NCI-H524 treated with DMSO at 0.1 percent for 48 hours (cell line): ENCODE measurements at places on chromosomes 5 and 9.

DNA sequence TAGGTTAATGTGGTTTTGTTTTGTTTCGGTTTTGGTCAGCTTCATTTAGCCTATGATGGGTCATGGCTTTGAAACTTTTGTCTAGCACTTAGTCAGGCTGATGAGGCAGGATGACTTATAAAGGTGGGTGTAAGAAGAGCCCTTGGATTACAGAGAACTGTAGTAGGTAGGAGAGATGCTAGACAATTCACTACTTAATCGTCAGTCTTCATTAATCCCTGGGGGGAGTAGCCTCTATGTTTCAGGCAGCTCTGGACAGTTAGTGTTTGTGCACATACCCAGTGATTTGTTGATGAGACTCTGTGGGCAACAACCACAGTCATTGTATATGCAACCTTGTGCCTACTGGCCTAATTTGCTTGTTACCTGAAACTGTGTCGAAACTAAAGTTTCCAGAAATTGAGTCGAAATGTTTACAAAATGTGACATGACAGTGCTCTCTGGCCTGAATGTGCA is 113.3 kb downstream of the MTREX start:
- no peak for DNase-seq

- DNase-seq = no peak
Observed at GRCh38 chr5:173567548-173567947, 48.9 kb downstream of the BOD1 start.

GRCh38 chr9:115411516-115411915 is 293.6 kb upstream of the TNC start:
- DNase-seq = no peak

- no peak for DNase-seq
Observed at GRCh38 chr9:123456011-123456410, 100.0 kb downstream of the CRB2 start.

GRCh38 chr5:2756211-2757152 is 5.0 kb upstream of the IRX2 start:
- DNase-seq = peak; percentile 44

- peak; percentile 81 for DNase-seq
Observed at GRCh38 chr5:158246661-158247060, 387.7 kb upstream of the CLINT1 start.

DNA sequence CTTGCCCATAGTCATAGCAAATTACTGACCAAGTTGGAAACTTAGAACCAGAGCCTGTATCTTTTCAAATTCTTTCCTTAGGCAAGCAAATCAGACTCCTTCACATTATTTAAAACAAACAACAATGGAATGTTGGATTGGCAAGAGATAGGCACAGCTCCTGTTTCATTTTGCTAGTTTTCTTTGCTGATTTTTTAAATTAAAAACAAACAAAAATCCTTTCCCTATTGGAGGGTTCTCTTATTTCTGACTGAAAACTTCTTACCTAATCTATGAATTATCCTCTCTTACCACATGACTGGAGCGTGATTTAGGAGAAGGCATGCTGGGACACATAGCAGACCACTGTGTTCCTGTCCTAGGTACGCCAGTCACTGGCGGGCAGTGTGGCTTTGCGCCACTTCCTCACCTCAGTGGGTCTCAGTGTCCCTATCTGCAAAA is 63.0 kb downstream of the TTC39B start:
- DNase-seq = no peak

DNA sequence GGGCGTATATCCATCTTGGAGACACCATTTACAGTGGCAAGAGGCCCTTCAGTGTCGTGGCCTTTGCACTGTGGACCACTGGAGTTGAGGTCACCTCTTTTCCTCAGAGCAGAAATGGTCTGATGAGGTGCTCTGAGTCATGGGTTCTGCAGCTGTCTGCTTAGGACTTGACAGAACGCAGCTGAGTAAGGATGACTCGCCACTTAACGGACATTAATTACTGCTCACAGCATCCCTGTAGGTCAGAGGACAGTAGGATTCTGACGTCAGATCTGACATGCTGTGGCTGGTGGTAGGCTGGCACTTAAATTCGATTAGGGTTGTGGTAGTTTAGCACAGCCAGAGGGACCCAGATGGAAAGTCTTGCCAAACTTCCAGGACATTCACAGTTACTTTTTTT is 479.4 kb downstream of the DMAC1 start:
- peak; percentile 37 for DNase-seq

DNA sequence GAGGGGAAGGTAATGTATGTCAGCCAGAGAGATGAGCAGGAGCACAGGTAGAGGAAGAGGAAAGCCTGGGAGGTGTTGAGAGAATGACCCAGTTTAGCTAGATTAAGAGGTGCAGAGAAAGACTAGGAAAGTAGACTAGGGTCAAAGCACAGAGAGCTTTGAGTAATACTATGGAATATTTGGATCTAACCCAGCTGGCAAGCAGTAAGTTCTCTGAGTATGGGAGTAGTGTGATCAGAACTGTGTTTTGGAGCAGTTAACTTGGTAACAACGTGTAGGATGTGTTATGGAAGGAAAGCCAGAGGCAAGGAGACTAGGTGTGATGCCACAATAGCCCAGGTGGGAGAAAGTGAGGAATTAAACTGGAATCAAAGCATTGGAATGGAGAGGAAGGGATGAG is 84.9 kb upstream of the PTGER4 start:
- no peak for DNase-seq

- DNase-seq = no peak
Observed at GRCh38 chr9:40909821-40910220, 218.7 kb downstream of the FOXD4L6 start.

DNA sequence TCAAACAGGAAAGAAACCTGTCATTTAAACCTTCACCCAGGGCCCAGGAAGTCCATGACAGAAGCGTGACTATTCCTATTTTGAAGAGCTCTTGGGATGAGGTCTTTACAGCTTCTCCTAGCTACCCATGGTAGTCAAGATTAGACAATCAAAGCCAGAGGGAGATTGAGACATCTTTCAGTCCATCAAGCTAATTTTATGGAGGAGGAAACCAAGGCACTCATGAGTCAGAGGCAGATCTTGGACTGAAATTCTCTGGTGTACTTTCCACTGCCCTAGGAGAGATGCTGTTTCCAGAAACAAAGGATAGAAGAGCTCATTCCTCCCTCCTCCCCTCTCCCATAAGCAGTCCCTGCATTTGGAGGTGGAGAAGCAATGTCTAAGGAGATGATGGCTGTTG is 9.2 kb downstream of the TNFSF8 start:
- DNase-seq = no peak

DNA sequence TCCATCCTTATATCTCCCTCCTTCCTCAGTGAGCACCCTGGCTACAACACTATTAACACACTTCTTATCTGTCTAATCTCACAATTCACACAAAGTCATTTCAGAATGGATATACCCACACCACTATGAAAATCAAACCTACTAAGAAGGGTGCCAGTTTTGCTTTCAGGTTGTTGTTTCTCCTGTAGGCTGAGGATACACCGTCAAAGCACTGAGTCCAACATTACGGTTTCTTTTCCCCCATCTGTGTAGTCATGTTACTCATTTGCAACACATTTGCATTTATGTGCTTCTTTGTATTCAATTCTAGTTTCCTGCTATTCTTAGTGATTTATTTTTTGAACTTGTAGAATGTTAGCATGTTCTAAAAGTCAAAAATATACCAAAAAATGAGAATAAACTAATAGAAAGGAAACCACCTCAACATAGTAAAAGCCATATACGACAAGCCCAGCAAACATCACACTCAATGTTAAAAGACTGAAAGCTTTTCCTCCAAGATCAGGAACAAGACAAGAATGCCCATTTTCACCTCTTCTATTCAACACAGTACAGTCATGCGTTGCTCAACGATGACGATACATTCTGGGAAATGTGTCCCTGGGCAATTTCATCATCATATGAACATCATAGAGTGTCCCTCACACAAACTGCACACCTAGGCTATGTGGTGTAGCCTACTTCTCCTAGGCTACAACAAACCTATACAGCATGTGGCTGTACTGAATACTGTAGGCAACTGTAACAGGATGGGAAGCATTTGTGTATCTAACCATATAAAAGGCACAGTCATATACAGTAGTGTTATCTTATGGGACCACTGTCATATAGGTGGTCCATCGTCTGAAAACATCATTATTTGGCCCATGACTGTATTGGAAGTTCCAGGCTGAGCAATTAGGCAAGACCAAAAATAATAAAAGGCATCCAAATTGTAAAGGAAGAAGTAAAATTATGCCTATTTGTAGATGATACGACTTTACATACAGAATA is 6.3 kb downstream of the ROR2 start:
- DNase-seq = no peak

- no peak for DNase-seq
Observed at GRCh38 chr9:34663303-34663605, 797 bp upstream of the CCL27 start.

- no peak for DNase-seq
Observed at GRCh38 chr5:132268769-132269551, 11.5 kb downstream of the PDLIM4 start.
